ENCODE measurements at places on chromosomes 3 and 15.

GRCh38 chr3:130671545-130672312, 74.9 kb downstream of the PIK3R4 start:
- no peak for DNase-seq

GRCh38 chr3:193782276-193782647, 189.3 kb downstream of the OPA1 start:
- DNase-seq: no peak

- no peak for DNase-seq
Observed at GRCh38 chr3:57512166-57512565, 32.0 kb downstream of the DNAH12 start.

DNA sequence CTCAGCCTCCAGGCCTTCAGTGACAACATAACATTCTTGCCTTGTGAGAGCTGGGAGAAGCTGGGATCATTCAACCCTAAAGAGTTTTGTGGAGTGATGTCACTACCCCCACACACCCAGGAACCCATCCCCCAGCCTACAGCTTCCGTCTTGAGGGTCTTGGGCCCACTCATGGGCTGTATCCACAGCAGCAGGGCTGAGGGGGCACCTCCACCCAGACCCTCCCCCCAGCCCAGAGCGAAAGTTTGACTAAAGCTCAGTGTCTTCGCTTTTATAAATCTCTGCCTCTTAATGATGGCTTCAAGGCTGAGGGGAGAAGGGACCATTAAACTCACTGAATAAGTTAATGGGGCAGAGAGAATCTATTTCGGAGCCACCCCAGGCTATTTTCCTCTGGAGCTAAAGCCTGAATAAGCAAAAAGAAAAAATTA, 23.8 kb downstream of the NTRK3 start:
- no peak for DNase-seq

DNA sequence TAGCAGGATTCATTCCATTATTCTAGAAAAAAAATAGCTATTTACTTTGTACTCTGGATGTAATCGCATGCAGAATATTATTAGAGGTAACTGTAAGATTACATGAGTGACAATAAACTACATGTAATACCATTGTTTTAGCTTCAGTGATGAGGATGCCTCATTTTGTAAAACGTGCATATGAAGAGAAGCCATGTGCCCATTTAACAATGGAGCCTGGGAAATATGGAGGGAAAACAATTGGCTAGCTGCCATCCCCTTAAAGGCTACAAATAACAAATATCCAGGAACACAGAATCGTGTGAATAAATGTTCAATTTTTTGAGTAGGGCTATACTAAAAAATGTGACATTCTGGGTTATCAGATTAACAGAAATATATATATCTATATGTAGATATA, 151.1 kb downstream of the SAMMSON start:
- no peak for DNase-seq

GRCh38 chr3:192122832-192123594, 604.3 kb downstream of the FGF12 start:
- DNase-seq: no peak

DNA sequence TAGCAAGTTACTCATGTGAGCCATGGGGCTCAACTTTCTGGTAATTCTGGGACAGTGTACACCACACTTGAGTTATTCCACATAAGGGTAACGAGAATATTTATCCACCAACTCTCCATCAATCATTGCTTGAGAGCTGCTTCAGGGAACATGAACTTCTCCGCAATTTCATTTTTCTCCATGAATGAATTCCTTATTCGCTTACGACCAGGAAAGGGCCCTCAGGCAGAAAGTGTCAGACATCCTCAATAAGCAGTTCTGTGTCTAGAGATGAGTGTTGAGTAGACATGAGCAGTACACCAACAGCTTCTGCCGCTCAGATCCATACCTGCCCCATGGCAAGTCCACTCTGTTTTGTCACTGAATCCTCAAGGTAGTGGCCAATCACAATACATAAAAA, 24.8 kb upstream of the IQCF2 start:
- no peak for DNase-seq

- no peak for DNase-seq
Observed at GRCh38 chr15:57727031-57727430, 20.5 kb downstream of the POLR2M start.

DNA sequence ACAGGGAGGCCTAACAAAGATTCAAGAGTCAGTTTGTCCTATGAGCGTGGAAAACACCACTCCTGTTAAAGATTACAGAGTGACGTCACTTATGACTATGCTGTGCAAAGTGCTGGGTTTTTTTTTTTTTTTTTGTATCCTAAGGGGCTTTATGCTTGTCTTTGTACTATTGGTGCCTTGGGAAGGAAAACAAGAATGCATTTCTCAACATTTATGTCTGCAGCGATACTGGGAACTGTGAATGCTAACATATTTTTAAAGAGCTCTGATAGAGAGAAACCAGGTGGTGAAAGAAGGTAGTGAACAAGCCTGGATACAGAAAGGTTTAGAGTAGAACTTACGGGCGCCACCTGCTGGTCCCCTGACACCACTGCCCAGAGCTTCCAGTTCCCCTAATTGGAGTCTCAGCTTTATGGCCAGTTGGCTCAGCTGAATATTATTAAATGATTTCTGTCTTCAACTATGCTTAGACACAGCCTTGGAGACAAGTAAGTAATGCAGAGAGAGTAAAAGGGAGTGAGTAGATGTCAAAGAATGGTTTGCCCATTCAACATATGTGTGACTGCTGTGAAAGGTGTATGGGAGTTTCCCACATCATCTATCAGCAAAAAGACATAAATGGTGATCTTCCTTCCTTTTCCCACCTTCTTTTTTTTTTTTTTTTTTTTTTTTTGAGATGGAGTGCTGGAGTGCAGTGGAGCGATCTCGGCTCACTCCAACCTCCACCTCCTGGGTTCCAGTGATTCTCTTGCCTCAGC, 807.9 kb upstream of the CFAP20DC start:
- peak; percentile 71 for DNase-seq

DNA sequence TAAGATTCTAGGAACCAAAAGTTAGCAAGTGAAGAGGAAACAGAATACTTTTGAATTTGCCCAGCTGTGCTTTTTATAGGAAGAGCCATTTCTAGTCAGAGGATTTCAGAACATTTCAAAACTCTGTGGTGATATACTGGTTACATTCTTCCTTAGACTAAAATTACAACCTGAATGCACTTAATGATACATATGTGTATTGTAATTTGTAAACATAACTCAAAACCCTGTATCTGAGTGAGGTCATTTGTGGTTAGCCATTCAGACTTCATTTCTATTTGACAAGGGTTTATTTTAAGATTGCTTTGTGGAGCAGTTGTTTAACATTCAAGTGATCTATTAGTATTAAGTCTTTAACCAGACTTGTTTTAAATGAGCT, 59.4 kb upstream of the TRIM71 start:
- DNase-seq: no peak

GRCh38 chr15:63892794-63893441, 59.2 kb upstream of the HERC1 start:
- DNase-seq: no peak

GRCh38 chr15:86010398-86010797, 69.3 kb upstream of the AGBL1 start:
- DNase-seq: no peak

DNA sequence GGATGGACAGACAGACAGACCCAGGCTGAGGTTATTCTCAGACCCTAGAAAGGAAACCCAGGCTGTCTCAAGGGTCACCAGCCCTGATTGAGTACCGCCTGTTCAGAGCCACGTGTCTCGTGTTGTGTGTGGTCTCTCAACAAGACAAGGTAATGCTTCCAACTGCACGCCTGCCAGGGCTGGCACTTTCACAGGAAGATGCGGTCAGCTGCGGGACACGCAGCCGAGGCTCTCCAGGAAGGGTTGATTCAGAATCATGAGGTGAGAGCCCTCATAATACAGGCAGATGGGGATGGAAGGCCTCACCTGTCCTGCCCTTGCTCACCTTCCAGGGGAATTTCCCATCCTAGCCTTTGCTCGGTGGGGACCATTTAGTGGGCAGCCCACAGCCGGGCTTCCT, 81.4 kb downstream of the TOP2B start:
- DNase-seq: no peak

DNA sequence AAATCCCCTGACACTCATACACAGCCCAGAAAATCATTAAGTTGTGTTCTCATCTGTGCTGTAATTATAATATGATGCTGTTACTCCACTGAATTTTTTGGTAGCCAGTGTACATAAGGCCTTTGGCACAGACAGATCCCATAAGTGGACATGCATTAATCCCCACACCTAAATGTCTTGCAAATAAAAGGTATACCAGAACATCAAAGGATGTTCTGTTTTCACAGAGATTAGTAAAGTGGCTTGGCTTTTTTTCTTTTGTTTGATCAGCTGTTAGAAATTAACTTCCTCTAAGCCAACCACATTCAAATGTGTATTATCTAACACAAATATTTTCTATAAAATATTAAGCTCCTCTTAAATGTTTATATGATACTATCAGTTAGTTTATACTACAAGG, 2.7 kb downstream of the SST start:
- no peak for DNase-seq

GRCh38 chr3:186940967-186941366, 10.6 kb downstream of the ST6GAL1 start:
- DNase-seq: no peak

DNA sequence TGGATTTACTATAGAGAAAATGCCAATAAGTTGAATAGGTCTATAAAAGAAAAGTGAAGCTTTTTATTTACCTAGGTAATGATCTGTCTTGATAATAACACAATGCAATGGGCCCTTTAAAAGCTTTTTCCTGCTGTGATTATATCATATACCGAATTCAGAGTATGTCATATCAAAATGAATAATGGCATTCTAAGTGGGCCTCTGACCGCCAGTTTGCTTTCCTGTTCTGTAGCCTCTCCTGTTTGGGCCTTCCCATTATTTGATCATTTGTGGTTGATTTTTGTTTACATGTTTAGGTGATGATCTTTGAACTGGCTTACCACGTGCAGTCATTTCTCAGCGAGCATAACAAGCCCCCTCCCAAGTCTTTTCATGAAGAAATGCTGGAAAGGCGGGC, 14.9 kb downstream of the EIF2AK4 start:
- no peak for DNase-seq

DNA sequence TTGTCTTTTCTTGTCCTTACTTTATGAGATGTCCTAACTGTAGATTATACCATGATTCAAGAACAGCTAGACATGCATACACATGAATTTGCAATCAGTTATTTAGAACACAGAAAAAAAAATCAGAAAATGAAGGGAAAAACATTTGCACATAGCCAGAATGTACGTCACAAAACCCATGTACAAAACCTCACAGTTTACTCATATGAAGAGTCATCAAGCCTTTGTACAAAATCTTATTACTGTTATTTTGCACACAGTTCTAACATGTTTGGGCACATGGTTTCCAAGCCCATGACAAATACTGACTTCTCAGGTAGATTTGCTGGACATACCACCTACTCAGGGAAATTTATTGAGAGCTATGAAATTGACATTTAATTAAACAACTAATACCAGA, 48.2 kb downstream of the MAP3K13 start:
- DNase-seq: no peak

DNA sequence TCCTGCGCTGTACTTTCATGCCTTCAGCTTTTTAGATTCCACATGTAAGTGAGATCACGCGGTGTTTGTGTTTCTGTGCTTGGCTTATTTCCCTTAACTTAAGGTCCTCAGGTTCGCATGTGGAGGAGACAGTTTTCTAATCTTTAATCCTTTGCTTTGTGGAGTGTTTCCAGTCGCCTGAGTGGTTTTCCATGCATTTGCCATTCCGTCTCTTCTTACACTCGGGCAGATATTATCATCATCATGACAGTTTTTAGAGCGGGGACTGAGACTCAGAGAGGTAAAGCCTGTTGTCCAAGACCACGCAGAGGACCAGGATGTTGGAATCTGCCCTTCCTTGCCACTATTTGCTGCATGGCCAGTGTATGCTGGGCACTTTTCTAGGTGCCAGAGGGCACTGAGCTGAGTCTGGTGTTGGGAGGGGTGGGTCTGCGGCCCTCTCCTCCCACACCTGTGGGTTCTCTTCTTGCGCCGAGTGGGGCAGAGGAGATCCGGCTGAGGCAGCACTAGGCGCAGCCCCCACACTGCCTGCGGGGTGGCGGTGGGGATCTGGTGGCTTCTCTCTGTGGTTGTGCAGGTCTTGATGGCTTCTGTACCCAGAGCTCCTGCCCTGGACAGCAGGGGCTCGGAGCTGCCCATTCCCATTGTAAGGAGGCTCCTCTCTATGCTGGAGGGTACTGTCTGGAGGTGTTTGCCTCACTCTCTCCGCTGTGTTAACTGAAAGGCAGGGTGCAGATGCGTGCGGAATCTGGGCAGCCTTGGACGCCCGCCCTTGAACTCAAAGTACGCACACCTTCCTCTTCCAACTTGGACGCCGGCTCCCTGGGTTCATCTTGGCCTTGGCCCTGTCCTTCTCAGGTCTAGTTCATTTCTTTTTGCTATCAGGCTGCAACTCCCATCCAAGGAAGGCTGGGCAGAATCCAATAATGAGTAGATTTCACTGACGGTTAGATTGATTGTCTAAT, 156.0 kb upstream of the RGMA start:
- no peak for DNase-seq

DNA sequence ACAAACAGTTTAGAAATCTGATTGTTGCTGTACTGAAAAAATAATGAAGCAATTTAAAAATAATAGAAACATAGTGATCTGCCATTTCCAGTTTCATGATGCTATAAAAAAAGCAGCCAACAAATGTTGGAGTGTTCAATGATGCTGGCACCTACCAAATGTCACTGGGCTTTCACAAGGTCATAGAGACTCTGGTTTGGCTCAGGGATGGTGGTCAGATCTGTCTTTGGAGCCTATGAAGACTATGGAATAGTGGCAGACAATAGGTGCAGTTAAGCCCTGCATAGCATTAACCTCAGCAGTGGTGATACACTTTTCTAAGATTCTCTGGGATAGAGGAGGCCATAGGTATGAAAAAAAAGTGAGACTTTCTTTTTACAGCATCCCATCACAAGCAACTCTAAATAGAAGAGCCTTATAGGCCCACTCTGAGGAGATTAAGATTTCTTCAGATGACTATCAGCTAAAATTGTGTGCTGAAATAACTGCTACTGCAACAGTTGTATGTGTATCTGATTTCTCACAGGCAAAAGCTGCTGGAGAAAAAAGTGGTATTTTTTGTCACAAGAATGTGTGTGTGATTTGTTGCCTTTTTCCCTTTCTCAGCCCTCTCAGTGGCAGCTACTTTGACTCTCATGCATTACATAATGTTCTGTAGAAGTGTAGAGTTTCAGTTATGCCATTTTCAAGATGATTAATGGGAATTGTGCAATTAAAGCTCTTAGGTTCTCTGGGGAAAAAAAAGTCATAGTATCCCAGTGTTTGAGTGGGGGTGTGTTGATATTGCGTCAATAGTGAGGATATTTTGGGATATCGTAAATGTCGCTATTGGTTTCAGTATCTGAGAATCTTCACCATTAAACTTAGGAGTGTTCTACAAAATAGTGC, 137.4 kb downstream of the MBNL1 start:
- no peak for DNase-seq

GRCh38 chr3:179147514-179147872, 664 bp upstream of the PIK3CA start:
- no peak for DNase-seq

Measured in neural crest cell (in vitro differentiated cells).